CD4-positive, alpha-beta memory T cell (primary cell): ENCODE measurements at places on chromosomes 11 and 22. TPM values are rescaled to one million over a fixed set of nuclear protein-coding genes. Genes with fewer than 3 reads are reported as not detected.

SAA1 gene
- total RNA-seq, result not detected

MS4A4E gene
- not detected for total RNA-seq

OR4C16 gene
- total RNA-seq, result not detected

TNRC6B gene
- total RNA-seq, result 137 TPM

PSMD13 gene
- total RNA-seq, result 99.9 TPM

CDC42BPG gene
- 9.0 TPM for total RNA-seq

ABCC8 gene
- not detected for total RNA-seq

FGF4 gene
- not detected for total RNA-seq

MS4A6A gene
- total RNA-seq, result 7.7 TPM

VSIG2 gene
- 0.87 TPM for total RNA-seq

C11orf87 gene
- not detected for total RNA-seq
